AG04449 (cell line): ENCODE measurements at places on chromosomes 3 and 15.
A peak's percentile ranks its signal among the peaks of the same experiment; 100 is the strongest.

GRCh38 chr3:151218136-151218535 is 15.1 kb upstream of the GPR171 start:
- no peak for DNase-seq

- DNase-seq = no peak
Observed at GRCh38 chr15:35626571-35627318, 80.8 kb upstream of the DPH6 start.

- no peak for DNase-seq
Observed at GRCh38 chr3:41482134-41482533, 282.8 kb downstream of the CTNNB1 start.

- no peak for DNase-seq
Observed at GRCh38 chr15:67161412-67161811, 93.0 kb downstream of the AAGAB start.

DNA sequence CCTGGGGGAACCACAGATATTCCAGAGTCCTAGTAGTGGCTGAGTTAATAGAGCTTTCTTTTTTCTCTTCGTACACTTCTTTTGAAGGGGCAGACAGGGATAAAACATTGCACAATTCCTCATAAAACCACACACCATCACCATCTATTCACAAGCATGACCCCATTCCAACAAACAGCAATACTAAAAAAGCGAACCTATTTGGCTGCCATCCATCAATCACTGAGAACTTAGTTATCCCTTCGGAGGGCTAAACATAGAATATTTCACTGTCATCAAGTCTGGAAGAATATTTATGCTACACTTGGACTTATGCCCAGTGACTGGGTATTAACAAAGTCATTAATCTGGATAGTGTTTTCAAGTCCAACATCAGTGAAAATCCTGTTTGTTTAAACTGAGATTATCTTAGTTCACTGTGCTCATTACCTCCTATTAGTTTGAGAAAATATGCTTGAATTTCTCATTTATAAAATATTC is 80.3 kb upstream of the PRTG start:
- peak; percentile 78 for DNase-seq

DNA sequence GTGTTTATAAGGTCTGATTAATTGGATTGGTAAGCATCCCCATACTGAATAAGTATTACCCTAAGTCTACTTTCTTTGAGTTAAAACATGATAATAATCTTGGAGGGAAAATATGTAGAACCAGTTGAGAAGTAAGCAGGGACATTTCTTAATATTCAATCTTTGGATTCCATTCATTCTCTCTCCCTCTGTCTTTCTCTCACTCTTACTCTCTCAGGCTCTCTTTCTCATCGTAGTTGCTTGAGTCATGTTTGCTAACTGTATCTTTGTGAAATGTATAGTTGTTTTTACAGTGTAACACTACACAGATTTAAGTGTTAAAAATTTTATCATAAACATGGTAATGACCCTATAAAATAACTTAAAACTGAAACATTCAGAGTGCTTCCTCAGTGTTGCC is 163.8 kb downstream of the RSRC1 start:
- peak; percentile 51 for DNase-seq

- peak; percentile 26 for DNase-seq
Observed at GRCh38 chr3:161854232-161854771, 357.7 kb downstream of the OTOL1 start.

- DNase-seq = no peak
Observed at GRCh38 chr3:46208167-46208704, at the start of gene CCR1. TSS of gene CCR1 (minus strand) at chr3:46208313. CDS start at chr3:46204313, 4,000 bp downstream.

- no peak for DNase-seq
Observed at GRCh38 chr3:162195147-162195546, 698.5 kb downstream of the OTOL1 start.

GRCh38 chr15:37015035-37015434 is 85.3 kb downstream of the MEIS2 start:
- no peak for DNase-seq

DNA sequence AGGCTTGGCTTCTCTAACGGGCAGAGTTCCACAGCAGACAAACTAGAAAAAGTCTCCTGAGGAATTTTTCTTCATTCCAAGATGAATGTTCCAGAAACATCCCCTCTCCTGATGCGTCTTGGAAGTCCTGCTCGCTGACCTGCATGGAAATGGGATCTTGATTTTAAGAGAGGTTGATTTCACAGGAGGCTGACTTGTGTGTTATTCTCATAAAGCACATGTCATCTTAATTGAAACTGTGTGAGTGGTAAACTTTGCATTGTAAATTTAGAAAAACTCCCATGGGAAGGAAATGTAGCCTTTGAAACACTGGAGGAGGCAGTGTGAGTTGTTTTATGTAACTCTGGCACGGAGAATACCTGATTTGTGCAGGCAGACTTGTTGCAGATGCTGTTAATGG is 337.8 kb upstream of the NR2E3 start:
- DNase-seq = no peak

DNA sequence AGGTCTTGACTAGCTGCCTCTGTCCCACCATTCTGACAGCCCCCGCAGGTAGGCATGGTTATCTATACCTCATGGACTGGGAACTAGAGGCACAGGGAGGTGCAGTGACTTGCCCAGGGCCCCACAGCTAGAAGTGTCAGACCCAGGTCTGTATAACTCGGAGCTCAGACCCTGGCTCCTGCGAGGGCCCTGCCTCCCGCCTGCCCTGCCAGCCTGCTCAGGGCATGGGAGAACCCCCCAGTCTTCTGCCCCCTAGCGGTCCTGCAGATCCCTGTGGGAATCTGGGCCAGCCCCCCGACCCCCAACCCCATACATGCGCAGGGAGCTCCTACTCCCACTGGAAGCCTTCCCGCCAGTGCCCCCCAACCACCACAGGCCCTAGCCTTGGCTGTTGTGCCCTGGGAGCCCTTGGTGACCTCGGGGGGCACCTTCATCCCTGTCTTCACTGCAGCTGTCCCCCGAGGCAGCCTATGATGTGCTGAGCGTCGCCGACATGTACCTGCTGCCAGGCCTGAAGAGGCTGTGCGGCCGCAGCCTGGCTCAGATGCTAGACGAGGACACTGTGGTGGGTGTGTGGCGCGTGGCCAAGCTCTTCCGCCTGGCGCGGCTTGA is 6.9 kb downstream of the ABTB1 start:
- DNase-seq = no peak

GRCh38 chr3:117602058-117602644 is 892.6 kb downstream of the TUSC7 start:
- DNase-seq = no peak

DNA sequence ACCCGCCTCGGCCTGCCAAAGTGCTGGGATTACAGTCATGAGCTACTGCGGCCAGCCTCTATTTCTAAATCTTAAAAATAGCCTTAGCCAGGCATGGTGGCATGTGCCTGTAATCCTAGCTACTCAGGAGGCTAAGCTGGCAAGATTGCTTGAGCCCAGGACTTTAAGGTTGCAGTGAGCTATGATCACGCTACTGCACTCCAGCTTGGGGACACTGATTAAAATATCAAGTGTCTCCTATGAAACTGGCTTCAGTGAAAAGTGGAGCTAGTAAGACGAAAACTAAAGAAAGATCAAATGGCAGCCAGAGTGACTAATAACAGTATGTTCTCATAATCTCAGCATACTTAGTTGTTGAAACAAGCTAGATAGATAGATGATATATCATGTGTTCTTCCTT is 112.5 kb downstream of the STT3B start:
- no peak for DNase-seq

DNA sequence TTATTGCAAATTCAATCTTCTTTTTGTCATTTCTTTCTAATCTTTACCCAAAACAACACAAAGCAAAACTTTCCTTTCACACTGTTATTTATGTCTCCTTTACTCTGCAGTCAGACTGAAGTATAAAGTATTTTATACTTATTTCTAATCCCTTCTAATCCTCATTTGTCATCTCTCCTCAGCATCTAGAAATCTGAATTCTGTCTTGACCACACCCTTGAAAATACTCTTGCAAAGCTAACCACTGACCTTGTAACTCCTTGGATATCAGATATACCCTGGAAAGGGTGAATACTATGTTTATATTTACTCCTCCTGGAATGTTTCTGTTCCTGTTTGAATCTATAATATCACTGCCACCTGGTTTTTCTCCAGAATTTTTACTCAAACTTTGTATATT is 481.1 kb downstream of the ZNF385D start:
- no peak for DNase-seq

DNA sequence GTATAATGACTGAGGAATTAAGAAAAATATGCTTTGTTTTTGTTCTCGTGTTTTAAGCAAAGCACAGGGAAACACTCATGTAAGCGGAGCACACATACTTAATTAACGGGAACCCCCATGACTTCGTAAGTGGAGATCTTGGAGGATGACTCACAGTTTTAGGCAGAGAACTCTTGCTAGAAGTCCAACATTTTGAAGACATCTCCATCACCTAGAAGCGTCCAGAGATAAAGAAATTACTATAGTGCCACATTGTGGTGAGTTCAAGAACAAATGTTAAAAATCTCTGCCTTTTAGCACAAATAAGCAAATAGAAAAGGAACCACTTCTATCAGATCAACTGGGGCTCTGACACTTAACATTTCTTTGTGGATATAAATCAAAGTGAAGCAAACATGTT is 194.1 kb upstream of the ARHGEF26 start:
- DNase-seq = peak; percentile 10

- no peak for DNase-seq
Observed at GRCh38 chr15:29692527-29692926, 129.7 kb downstream of the TJP1 start.

GRCh38 chr3:189937302-189938127 is 183.2 kb downstream of the P3H2 start:
- peak; percentile 92 for DNase-seq

GRCh38 chr3:87082796-87083440 is 92.0 kb upstream of the VGLL3 start:
- DNase-seq = no peak

DNA sequence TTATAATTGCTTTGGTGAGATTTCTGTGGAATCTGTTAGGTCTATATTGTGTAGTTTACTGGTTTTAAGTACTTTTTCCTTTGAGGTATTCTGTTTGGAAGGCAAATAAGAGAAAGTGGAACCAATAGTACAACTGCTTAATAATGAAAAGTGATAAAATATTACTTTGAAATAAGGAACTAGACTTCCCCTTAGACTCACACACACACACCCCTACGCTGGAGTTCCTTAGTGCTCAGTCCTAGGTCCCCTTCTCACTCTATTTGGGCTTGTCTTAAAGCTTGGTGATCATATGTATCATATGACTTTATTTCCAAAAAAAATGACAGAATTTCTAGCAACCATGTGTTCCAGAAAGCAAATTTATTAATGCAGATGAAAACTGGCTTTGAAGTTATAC is 494.0 kb upstream of the TGFBR2 start:
- DNase-seq = no peak

DNA sequence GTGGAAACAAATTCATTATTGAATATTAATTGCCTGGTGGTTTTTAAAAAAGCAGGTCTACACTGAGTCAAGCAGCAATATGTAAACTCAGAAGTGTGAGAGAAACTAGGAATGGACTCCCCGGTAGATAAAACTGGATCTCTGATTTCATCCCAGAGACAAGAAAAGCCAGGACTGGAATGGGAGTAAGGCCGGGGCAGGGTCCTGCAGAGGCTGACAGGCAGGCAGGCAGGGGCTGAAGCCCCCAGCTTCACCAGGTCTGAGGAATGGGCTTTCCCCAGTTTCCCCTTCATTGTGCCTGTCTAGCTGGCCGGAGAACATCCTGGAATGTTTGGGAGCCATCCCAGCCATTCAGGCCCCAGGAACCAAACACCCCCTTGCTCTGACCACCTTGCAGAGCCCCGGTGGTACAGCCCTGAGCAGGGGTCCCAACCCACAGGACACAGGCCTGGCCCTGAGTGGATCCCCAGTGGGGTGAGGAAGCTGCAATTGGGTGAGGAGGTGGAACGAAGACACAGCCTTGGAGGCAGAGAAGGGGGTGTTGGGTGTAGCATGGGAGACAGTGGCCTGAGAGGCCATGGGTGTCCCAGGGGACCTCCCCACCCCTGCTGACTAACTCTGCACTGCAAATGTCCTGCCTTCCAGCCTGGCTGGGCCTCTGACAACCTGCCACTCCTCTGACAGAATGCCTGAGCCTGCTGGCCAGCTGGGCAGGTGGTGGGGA is 31.7 kb upstream of the XYLB start:
- no peak for DNase-seq

- no peak for DNase-seq
Observed at GRCh38 chr3:69204315-69204957, 82.0 kb upstream of the LMOD3 start.

DNA sequence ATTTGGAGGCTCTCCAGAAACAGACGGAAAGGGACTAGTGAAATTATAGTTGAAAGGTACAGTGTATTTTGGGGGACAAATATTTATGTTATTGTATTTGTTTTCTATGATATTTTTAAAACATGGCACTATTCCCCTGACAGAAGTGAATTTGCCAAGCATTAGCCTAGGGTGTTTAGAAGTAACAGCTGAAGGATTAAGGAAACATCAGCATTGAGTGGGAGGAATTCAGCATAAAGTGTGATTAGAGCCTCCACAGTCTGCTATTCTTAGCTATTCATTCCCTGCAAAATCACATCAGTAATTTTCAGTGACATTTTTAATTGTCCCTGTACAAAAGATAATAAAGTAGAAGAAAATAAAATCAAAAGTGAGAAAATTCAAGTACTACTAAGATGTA is 231.4 kb downstream of the ROBO2 start:
- DNase-seq = no peak

DNA sequence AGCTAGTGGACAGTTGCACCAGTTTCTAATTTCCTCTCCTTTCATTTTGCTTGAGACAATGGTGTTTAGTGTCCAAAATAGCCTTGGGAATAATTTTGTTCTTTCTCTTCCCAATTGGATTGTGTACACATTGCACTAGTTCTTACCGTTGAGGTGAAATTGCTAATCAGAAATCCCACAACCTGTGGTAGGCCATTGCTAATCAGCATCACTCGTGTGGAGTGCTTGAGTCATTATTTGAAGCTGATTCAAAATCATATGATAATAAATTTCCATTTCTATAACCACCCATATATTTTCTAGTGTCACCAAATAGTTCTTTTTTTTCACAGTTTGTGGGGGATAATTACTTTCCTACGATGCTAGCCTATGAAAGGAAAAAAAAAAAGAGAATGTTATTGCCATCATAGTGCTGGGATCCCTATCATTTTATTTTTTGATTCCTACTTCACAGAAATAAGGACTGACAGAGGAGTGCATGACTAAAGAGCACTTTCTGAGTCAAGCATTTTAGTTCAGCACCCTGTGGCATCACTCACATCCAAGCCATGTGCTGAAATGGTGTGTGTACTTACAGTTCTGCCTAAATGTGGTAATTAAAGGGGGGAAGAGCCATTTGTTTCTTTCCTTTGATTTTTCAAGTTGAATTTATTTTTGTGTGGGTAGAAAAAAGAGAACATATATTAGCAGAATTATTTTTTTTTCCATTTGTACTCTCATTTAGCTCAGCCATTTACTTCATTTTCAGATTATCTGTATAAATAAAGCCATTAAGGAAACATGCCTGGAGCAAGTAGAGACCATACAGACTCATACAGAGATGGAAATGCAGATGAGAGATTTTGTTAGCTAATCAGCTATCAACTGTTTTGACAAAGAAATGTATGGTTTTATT is 108.0 kb upstream of the MEIS2 start:
- no peak for DNase-seq
